ENCODE measurements at places on chromosomes 5 and 9. TPM values are rescaled to one million over a fixed set of nuclear protein-coding genes. Genes with fewer than 3 reads are reported as not detected.

DNA sequence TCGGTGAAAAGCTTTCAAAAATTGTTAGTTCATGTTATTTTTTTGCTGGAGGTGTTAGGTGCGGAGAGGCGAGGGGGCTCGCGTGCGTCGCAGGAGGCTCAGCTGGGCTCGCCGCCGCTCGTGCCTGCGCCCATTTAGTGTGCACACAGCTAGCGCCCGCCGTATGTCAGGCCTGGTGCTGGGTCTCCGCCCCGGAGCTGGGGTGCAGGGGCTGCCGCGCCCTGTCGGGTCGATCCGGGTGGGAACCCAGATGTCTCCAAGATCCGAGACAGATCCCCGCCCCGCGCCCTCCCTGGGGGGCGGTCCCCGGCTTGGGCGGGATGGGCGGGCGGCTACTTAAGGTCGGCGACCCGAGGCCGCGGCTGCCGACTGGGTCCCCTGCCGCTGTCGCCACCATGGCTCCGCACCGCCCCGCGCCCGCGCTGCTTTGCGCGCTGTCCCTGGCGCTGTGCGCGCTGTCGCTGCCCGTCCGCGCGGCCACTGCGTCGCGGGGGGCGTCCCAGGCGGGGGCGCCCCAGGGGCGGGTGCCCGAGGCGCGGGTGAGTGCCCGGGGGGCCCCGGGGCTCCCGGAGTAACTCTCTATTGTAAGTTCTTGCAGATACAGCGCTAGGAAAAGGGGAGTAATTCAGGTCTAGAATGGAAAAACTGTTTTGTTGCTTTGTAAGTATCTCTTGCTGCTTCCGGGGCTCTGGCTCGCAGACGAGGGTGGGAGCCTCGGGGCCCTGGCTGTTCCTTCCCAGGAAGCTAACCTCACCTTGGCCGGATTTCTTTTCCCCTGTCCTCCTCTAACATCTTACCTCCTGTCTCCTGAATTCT is 31.7 kb downstream of the GSN start:
- no peak for DNase-seq

DNA sequence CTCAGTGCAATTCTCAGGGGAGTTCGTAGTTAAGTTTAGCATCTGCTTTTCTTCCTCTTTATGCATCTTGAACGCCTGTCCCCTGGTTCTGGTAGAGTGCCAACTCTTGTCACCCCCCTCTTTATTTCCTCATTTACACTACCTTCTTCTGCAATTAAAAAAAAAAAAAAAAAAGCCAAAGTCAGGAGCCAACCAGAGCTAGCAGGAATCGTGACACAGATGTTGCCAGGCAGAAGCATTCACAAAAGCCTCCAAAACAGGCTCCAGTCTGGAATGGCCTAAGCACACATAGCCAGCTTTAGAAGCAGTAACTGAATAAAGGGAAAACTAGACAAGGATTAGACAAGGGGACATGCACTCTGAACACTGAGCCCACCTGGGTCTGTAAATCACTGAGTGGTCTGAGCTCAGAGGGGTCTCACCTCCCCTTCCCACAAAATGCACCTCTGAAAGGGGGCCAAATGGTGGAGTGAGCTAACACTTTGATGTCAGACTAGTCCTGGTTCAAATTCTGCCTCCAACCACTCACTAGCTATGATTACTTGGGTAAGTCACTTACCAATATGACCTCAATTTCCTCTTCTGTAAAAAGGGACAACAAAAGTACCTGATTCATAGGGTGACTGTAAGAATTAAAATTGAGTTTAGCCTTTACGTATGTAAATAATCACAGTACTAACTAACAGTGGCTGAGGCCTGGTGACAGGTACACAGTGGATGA is 2.0 kb downstream of the CD74 start:
- DNase-seq = no peak

DNA sequence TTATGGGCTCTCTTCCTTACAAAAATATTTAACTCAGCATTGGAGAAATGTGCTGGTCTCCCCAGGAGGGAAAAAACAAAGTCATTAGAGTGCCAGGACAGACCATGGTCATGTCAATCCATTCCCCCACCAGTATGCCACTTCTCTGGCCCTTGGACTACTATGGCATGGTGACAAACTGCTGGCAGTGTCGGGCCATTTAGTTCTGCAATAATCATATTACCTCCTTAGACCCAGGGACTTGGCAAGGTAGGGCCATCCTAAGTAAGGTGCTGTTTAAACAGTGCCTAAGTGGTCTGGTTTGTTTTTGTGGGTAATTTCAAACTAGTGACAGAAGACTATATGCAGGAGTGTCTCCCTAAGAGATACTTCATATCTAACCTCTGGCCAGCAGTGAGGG is 177.8 kb upstream of the STK32A start:
- no peak for DNase-seq

- DNase-seq = no peak
These were observed 60.3 kb upstream of the PARP8 start for GRCh38 chr5:50606179-50606578.

DNA sequence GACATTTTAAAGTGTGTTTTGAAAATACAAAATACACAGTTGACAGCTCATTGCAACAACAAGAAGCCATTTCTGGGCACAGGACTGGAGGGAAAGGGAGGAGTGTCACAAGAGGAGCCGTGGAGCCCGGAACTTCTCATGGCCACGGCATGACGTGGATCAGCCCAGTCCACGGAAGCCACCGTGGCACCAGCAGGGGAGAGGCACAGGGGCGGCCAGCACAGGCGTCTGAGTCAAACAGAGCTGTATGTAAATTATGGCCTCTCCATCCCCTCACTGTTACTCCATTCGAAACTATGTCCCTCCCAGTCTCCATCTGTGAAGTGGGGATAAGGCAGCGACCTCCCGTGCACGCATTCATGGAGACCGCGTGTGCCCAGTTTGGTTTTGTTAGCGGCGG is 165.6 kb upstream of the IRX2 start:
- DNase-seq = no peak

DNA sequence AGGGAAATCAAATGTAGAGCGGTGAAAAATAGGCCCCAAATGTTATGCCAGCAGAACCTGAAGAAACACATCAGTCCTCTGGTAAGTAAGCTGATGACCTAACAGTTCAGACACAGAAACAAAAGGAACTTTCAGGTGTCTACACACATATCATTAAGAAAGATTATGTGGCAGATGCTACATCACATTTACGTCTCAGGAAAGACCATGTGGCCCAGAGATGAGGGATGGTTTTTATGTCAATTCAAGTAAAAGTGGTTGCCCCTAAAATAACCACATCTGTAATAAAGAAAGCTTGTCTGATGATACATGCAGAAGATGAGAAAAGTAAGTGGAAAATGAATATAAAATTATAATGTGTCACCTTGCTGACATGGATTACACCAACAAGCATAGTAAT is 31.4 kb downstream of the GNAQ start:
- DNase-seq = no peak

DNA sequence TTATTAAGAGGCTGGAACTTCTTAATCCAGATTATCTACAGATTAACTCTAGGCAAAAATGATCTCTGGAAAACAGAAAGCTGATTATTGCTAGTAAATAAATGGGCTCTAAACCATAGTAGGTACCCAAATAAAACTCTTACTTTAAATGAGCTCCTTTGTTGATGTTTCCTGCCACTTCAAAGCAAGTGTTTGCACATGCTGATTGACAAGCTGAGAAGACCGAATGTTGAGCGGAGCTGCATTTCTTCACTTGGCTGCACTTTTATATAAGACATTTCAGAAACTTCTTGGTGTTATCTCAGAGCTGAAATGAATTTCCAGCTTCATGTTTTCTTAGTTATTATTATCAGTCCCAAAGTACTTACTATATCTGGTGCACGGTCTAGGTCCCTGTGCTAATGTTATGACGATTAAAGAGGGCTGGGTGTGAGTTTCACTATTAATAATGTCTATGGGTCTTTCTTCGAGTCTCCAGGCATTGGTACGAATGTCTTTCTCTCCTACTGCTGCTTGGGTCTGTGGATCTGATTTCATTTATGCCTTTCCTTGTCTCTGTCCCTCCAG is 58.6 kb upstream of the CTXN3 start:
- no peak for DNase-seq

DNA sequence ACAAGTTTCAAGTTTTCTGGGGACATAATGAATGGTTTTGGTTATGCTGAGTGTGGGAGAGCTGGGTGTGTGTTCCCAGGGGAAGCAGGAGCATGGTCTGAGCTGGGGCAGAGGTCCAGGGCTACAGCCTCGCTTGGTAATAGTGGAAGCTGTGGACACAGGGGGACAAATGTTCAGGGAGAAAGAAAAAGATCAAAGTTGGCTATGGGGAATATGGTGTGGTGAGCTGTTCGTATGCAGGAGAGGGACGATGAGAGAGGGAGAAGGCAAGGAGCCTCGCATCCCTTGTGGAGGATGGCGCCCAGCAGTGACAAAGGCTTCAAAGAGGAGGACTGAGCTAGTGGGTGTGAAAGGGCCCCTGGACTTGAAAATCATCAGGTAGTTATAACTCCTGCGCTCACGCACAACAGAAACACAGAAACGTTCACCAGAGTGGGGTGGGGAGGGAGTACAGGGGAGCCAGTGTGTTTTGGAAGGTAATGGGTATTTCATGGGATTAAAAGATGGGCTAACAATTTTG is 77.2 kb downstream of the TENT4A start:
- peak; percentile 82 for DNase-seq

- DNase-seq = no peak
These were observed 109.6 kb downstream of the ANKRD18B start for GRCh38 chr9:33633636-33634035.

DNA sequence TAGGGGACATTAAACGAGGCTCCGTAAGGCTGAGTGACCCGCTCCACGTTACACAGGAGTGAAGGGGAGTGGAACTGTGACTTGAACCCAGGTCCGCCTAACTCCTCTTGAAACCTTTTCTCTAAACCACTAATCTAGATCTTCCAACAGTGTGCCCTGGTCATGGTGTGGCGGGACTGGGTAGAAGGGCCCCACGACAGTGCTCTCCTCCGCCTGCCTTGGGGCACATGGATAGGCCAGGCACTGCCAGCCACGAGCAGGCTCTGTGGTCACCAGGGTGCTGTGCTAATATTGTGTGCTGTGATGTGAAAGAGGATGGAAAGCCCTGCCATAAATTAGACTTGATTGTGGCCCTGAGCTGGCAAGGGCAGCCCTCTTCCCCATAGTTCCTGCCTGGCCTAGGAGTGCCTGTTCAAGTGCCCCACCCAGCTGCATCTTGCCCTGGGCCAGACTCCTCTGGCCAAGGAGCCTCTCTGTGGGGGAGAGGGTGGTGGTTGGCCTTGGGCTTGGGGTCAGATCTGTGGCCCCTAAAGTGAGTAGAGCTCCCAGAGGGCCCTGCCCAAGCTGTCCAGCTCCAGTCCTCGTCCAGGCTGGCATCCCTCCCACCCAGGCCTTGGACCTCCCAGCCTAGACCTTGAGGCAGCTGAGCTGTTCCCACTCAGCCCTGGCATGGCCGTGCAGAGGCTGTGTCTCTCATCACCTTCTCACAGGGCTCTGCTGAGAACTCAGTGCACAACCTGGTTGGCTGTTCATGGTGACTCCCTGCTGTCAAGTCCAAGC is 67.8 kb upstream of the TBC1D2 start:
- DNase-seq = no peak

DNA sequence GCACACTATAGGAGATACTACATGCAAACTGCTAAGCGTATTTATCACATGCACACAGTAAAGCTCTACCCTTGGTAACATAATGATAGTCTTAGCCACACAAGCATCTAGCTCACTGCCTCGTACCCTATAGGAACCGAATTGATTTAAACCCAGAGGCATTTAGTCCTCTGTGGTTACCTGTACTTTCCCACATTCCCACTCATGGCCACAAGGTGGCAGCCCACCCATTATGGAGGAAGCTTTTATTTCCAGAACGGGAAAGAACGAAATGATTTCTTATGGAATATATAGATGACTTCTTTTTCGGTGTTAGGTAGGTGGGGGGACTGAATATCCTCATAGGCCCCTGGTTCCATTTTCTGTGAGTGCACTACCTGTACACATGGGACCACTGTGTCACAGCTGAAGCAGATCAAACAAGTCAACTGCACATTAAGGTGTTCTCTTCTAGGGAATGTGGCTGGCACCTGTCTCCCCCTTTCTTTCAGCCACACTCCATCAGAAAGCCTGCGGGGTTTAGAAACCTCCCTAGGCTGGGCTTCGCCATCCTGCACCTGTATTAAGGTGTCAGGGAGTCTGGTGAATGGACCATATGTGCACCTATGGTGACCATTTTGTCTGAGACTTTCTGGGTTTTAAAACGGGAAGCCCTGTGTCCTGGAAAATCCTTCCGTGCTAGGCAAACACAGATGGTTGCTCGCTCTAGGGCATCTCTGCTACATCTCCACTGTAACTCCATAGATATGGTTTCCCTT is 313.2 kb downstream of the SLIT3 start:
- no peak for DNase-seq

DNA sequence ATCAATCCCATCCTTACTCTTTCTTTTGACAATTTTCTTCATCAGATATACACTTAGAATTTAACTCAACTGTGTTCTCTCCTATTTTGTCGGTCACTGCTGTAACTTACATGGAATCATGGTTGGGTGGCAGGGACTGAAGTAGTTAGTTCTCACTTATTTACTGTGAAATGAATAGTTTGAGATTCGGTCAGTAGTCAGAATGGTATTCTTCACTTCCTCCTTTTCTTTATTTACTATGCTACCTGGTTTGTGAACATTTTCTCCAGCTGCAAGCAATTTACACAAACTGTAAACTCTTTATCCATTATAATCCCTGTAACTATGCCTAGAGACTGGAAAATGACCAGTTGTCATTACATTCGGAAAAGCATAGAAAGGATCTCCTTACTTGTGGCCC is 41.5 kb upstream of the GDNF start:
- DNase-seq = no peak

DNA sequence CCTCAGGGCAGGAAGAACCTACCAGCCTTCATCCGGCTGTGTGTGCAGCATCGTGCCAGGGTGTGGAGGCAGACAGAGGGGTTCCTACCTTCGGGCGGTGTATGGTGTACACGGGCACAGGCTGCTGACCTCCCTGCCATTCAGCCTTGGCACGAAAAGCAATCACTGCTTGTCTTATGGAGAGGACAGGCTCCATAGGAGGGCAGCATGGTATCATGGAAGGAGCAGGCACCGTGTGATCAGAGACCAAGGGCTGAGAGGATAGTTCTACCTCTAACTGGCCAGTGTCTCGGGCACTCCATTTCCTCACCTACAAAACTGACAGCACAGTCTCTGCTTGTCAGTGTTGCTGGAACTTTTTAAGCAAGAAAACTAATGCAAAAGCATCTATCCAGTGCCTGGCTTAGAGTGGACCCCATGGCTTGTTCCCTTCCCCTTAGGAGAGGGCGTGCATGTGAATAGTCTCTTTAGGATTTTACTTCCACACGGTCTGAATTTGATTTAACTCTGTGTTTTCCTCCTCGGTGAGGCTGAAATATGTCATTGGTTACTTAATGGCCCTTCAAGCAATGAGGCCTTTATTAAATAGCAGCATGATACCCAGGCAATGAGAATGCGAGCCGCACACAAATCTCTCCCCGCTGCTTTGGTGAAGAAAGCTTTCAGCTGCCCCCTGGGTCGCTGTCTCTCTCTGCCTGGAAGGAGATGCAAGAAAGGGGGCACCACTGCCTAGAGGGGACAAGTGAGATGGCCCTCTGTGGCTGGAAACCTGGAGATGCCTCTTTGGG is 22.2 kb downstream of the TTLL11 start:
- DNase-seq = no peak

Gene AK1
- 73.0 TPM for total RNA-seq

Gene GRM6
- total RNA-seq = not detected

Gene CDC14B
- total RNA-seq = 27.0 TPM

Gene B4GALT1
- total RNA-seq = 39.6 TPM

Gene PCDHGB3
- total RNA-seq = 4.4 TPM

Gene IL3
- total RNA-seq = not detected

Gene TBC1D9B
- 94.6 TPM for total RNA-seq

Gene SERINC5
- 5.8 TPM for total RNA-seq

Gene PLPP1
- 259 TPM for total RNA-seq

Gene SHOC1
- not detected for total RNA-seq

Measured in esophagus muscularis mucosa (tissue), 4 donors.